A549 treated with GW870086 at 1 μM for 4 hours (cell line): ENCODE measurements at places on chromosomes 7 and 10. TPM values are rescaled to one million over a fixed set of nuclear protein-coding genes. Genes with fewer than 3 reads are reported as not detected.

Gene ADGRA1
- total RNA-seq, result 0.16 to 0.43 TPM (median 0.24 TPM) in 5 replicates

Gene NUPR2
- not detected in 5 replicates for total RNA-seq

Gene DOCK1
- total RNA-seq, result 18.3 to 25.8 TPM (median 23.5 TPM) in 5 replicates

Gene CUZD1
- 1.2 to 1.7 TPM (median 1.3 TPM) in 5 replicates for total RNA-seq

Gene GOLGA7B
- 3.1 to 4.7 TPM (median 4.1 TPM) in 5 replicates for total RNA-seq

Gene STK32C
- 35.9 to 48.8 TPM (median 46.9 TPM) in 5 replicates for total RNA-seq
